ENCODE measurements at places on chromosomes 13 and 19. TPM values are rescaled to one million over a fixed set of nuclear protein-coding genes. Genes with fewer than 3 reads are reported as not detected.

The PRR20E gene
- not detected for total RNA-seq

GRCh38 chr13:95560387-95560786 lies 7.9 kb downstream of the CLDN10 start:
- no peak overlapping the region for H3K4me3 ChIP-seq
- no peak for DNase-seq
- H3K4me1 ChIP-seq: peaks cover 16% of the 10 kb centered on the region
- no peaks in the 10 kb centered on the region for H3K36me3 ChIP-seq
- no peak overlapping the region for H3K27ac ChIP-seq
- no peaks in the 10 kb centered on the region for H3K27me3 ChIP-seq

GRCh38 chr19:48745208-48745995 lies 1.3 kb downstream of the IZUMO1 start:
- DNase-seq: peak; percentile 94
- H3K27me3 ChIP-seq: peaks cover 7% of the 10 kb centered on the region
- 0 out of 2 replicates have a peak, but pooled peaks cover 6% of the 10 kb centered on the region for H3K36me3 ChIP-seq
- H3K4me3 ChIP-seq: peak overlapping the region; percentile 56
- H3K27ac ChIP-seq: no peak overlapping the region

GRCh38 chr13:81487151-81487550 lies 1146.2 kb upstream of the SPRY2 start:
- peak; percentile 86 for DNase-seq
- no peaks in the 10 kb centered on the region for H3K27me3 ChIP-seq
- no peak overlapping the region for H3K4me3 ChIP-seq

GRCh38 chr13:79044415-79044814 lies 361.6 kb downstream of the RBM26 start:
- no peaks in the 10 kb centered on the region for H3K36me3 ChIP-seq
- H3K27me3 ChIP-seq: no peaks in the 10 kb centered on the region
- H3K4me3 ChIP-seq: no peak overlapping the region
- H3K4me1 ChIP-seq: no peaks in the 10 kb centered on the region
- no peak overlapping the region for H3K27ac ChIP-seq

- H3K36me3 ChIP-seq: no peaks in the 10 kb centered on the region
- peaks cover 12% of the 10 kb centered on the region for H3K4me1 ChIP-seq
- no peak overlapping the region for H3K4me3 ChIP-seq
- H3K27ac ChIP-seq: no peak overlapping the region
These were observed 45.2 kb upstream of the AMER2 start for GRCh38 chr13:25217023-25217885.

GRCh38 chr13:110308656-110309359 lies 1.7 kb downstream of the COL4A2 start:
- peak; percentile 67 for DNase-seq
- H3K27me3 ChIP-seq: peaks cover 31% of the 10 kb centered on the region
- peak overlapping the region; percentile 98 for H3K4me3 ChIP-seq
- H3K27ac ChIP-seq: no peak overlapping the region
- peaks cover 6% of the 10 kb centered on the region for H3K36me3 ChIP-seq

The ZNF675 gene
- total RNA-seq: 37.8 TPM

GRCh38 chr13:91278888-91279287 lies 68.6 kb upstream of the MIR17HG start:
- H3K4me1 ChIP-seq: no peaks in the 10 kb centered on the region
- H3K4me3 ChIP-seq: no peak overlapping the region
- no peaks in the 10 kb centered on the region for H3K36me3 ChIP-seq
- H3K27ac ChIP-seq: no peak overlapping the region
- no peak for DNase-seq
- no peaks in the 10 kb centered on the region for H3K27me3 ChIP-seq

DNA sequence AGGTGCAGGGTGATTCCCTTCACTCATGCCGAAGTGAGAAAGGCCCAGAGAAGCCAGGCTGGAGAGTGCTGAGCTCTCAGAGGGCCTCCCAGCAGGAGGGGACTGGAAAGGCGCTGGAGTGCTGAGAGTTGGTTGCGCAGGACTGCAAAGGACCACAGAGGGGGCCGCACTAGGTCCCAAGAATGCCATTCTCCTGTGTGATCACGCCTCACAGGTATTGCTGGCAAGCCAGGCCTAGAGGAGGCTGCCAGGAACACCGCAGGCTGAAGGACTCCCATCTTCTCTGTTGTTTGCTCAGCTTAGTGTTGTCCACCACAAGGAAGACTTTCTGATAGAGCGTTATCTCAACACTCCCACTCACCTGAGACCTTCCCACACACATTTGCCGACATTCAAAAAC lies 165.0 kb downstream of the FGF14 start:
- no peak overlapping the region for H3K4me3 ChIP-seq
- no peaks in the 10 kb centered on the region for H3K4me1 ChIP-seq
- no peak for DNase-seq
- H3K27ac ChIP-seq: no peak overlapping the region

The KIR3DL2 gene
- not detected for total RNA-seq

The MFSD12 gene
- total RNA-seq: 75.5 TPM

The PCSK4 gene
- 15.1 TPM for total RNA-seq

DNA sequence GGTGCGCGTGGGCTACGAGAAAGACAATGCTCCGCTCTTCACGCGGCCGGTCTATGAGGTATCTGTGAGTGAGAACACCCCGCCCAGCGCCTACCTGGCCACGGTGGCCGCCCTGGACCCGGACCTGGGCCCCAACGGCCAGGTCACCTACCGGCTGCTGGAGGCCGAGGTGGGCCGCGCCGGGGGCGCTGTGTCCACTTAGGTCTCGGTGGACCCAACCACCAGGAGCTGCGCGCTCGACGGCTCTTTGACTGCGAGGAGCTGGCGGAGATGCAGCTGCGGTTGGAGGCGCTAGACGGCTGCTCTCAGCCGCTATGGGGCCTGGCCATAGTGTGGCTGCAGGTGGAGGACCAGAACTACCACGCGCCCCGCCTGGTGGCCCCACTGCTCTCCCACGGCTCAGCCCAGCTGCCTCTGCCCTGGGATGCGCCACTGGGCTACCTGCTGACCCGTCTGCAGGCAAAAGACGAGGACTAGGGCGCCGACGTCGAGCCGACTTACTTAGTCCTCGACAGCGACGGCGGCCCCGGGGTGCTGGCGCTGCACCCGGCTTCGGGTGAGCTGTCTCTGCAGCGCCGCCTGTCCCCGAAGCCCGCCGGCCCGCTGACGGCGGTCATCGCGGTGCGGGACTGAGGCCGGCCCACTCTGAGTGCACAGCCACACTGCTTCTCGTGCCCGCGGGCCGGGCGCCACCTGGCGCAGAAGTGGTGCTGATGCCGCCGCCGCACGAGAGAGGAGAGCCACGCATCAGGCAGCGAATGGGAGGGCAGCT lies 173.0 kb downstream of the OLFM4 start:
- no peak overlapping the region for H3K27ac ChIP-seq
- H3K36me3 ChIP-seq: no peaks in the 10 kb centered on the region
- H3K4me3 ChIP-seq: peak overlapping the region; percentile 34
- peaks cover 48% of the 10 kb centered on the region for H3K27me3 ChIP-seq
- DNase-seq: peak; percentile 65

GRCh38 chr19:1401138-1401888 lies at the start of gene GAMT:
Gene GAMT (minus strand): TSS chr19:1401542. CDS start chr19:1401476, 66 bp downstream.
- peak; percentile 65 for DNase-seq
- peak within 1 kb of the TSS; percentile 70 for H3K4me3 ChIP-seq
- H3K27ac ChIP-seq: no peak within 1 kb of the TSS
- no peaks in the 10 kb centered on the region for H3K36me3 ChIP-seq

GRCh38 chr19:50978772-50979390 lies 4.8 kb downstream of the KLK7 start:
- no peak overlapping the region for H3K27ac ChIP-seq
- H3K27me3 ChIP-seq: peaks cover 5% of the 10 kb centered on the region
- H3K36me3 ChIP-seq: no peaks in the 10 kb centered on the region
- DNase-seq: no peak

The FSD1 gene
- 82.9 TPM for total RNA-seq

The PTGIR gene
- not detected for total RNA-seq

The WASF3 gene
- 20.7 TPM for total RNA-seq

GRCh38 chr13:40518481-40518882 lies 148.0 kb downstream of the FOXO1 start:
- no peak for DNase-seq
- no peak overlapping the region for H3K27ac ChIP-seq
- H3K4me1 ChIP-seq: no peaks in the 10 kb centered on the region

DNA sequence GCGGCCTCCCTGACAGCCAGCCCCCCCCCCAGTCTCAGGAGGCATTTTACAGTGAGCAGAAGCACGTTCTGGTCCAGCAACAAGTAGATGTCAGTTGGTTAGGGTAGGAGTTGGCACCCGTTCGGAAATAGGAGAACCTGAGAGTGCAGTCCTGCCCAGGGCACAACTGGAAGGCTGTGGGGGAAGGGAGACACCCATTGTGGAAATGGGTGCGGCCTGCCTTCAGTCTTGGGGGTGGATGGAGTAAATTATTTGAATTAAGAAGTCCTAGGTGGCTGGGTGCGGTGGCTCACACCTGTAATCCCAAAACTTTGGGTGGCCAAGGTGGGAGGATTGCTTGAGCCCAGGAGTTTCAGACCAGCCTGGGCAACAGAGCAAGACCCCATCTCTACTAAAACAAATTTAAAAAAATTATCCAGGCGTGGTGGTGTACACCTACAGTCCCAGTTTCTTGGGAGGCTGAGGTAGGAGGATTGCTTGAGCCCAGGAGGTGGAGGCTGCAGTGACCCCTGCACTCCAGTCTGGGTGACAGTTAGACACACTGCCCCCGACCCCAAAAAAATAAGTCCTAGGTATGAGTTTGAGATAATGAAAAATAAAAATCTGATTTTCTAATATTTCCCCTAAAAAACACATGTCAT lies 1.2 kb downstream of the CIRBP start:
- DNase-seq: no peak
- H3K27me3 ChIP-seq: peaks cover 10% of the 10 kb centered on the region
- H3K36me3 ChIP-seq: peaks cover 31% of the 10 kb centered on the region
- peak overlapping the region; percentile 94 for H3K4me3 ChIP-seq
- peaks cover 41% of the 10 kb centered on the region for H3K4me1 ChIP-seq

DNA sequence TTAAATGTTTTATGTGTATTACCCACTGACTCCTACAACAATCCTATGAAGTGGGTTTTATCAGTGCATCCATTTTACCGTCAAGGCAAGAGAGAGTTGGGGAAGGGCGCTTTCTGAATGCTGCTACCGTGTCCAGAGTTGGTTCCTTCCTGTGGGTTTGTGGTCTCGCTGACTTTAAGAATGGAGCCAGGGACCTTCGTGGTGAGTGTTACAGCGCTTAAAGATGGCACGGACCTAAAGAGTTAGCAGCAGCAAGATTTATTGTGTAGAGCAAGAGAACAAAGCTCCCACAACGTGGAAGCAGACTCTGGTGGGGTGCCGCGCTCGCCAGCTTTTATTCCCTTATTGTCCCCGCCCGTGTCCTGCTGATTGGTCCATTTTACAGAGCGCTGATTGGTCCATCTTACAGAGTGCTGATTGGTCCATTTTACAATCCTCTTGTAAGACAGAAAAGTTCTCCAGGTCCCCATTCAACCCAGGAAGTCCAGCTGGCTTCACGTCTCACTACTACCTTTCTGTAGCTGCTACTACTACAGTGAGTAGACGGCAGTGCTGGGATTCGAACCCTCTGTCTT lies 6.1 kb downstream of the OSCAR start:
- H3K4me3 ChIP-seq: no peak overlapping the region
- H3K4me1 ChIP-seq: peaks cover 6% of the 10 kb centered on the region
- DNase-seq: peak; percentile 14
- no peaks in the 10 kb centered on the region for H3K36me3 ChIP-seq

- no peak overlapping the region for H3K27ac ChIP-seq
- peaks cover 12% of the 10 kb centered on the region for H3K4me1 ChIP-seq
- H3K27me3 ChIP-seq: no peaks in the 10 kb centered on the region
- DNase-seq: no peak
These were observed 108.5 kb upstream of the C1QTNF9B start for GRCh38 chr13:24005755-24006281.

The PTPRS gene
- 225 TPM for total RNA-seq

- H3K4me3 ChIP-seq: no peak overlapping the region
- H3K27ac ChIP-seq: no peak overlapping the region
- H3K27me3 ChIP-seq: no peaks in the 10 kb centered on the region
- DNase-seq: no peak
- H3K36me3 ChIP-seq: no peaks in the 10 kb centered on the region
These were observed 7.8 kb downstream of the CYP4F12 start for GRCh38 chr19:15680478-15681322.

DNA sequence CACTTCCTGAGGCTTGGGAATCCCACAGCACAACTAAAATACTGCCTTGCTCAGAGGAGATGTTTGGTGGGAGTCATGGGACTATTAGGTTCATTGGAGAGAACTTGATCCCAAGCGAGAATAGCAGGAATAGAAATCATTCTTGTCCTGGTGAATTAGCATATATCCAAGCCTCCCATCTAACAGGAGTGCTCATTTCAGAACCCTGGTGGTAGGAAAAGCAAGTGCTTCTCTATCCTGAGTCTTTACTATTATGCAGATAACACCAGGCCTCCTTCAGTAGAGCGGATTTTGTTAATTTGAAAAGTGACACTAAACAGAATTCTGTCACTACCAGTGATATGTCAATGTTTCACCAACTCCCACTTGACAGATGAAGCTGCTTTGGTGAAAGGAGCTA lies 199.5 kb downstream of the ATP8A2 start:
- no peaks in the 10 kb centered on the region for H3K27me3 ChIP-seq
- no peak overlapping the region for H3K4me3 ChIP-seq
- no peaks in the 10 kb centered on the region for H3K36me3 ChIP-seq
- H3K27ac ChIP-seq: no peak overlapping the region
- H3K4me1 ChIP-seq: no peaks in the 10 kb centered on the region
- DNase-seq: peak; percentile 42

The ERCC5 gene
- total RNA-seq: 33.0 TPM

DNA sequence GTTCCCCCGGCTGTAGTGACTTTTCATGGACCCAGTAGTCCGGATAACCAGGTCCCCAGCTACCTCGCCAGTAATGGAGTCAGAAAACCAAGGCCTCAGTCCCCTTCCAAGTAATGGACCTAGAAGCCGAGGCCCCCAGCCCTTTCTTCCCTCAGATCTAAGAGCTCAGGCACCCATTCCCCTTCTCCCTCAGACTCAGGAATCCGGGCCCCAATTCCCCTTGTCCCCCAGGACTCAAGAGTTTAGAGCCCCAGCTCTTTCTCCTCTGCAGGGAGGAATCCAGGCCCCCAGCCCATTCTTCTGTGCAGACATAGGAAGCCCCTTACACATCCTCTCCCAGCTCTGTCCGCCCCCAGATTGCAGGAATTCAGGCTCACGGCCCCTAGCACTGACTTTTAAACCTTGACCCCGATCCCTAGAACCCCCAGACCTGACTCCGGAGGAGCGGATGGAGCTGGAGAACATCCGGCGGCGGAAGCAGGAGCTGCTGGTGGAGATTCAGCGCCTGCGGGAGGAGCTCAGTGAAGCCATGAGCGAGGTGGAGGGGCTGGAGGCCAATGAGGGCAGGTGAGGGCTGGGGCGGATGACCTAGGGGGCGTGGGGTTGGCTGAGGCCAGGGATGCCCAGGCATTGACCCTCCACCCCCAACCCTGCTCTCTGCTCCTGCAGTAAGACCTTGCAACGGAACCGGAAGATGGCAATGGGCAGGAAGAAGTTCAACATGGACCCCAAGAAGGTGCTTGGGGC lies 938 bp downstream of the CYTH2 start:
- no peaks in the 10 kb centered on the region for H3K27me3 ChIP-seq
- peaks cover 8% of the 10 kb centered on the region for H3K4me1 ChIP-seq
- 0 out of 2 replicates have a peak overlapping the region, but pooled peaks have one; percentile 69 for H3K27ac ChIP-seq
- DNase-seq: no peak
- H3K36me3 ChIP-seq: peaks cover 34% of the 10 kb centered on the region

The TMEM221 gene
- 0.90 TPM for total RNA-seq

The SOX1 gene
- total RNA-seq: 0.04 TPM
